ENCODE measurements at places on chromosomes 11 and 22.

DNA sequence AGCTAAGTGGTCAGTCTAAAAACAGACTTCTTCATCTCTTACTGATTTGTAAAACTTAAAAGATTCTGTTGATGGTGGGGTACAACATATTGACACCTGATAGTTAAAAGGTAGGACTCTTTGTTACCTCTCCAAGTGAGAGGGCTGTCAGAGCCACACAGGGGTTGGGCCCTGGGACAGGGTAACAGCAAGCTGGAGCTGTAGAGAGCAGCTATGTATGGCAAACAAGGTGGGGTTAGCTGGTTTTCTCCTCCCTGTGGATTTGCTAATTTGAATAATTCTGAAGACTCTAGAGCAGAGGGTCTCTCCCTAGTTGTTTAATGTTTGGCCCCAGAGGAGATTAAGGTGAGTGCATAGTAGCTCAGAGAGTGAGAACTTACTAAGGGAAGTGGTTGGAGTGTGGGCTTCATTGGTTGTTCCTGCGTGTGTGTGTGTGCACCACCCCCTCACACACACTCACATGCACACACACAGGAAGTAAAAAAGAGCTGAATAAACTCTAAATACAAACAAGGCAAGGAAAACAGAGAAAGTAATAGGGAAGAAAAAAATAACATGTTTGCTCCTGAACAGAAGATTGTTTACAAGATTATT is 9.2 kb upstream of the GAS2 start:
- DNase-seq: no peak

- DNase-seq: peak; percentile 56
Measured at GRCh38 chr22:39207141-39208012, 37.4 kb downstream of the PDGFB start.

DNA sequence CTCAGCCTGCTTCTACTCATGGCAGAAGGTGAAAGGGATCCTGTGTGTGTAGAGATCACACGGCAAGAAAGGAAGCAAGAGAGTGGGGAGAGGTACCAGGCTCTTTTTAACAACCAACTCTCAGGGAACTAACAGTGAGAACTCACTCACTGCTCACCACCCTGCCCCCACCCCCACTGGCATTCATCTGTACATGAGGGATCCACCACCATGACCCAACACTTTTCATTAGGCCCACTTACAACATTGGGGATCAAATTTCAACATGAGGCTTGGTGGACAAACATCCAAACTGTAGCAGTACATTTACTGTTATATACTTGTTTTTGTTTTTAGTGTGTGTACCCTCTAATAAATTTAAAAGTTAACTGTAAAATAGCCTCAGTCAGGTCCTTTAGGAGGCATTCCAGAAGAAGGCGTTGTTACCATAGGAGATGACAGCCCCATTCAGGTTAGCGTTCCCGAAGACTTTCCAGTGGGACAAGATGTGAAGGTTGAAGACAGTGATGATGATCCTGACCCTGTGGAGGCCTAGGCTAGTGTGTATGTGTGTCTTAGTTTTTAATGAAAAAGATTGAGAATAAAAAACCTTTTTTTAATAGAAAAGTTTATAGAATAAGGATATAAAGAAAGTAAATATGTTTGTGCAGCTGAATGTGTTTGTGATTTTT is 11.3 kb downstream of the CUL5 start:
- peak; percentile 46 for DNase-seq

GRCh38 chr11:3222003-3222855 is 3.6 kb upstream of the MRGPRG start:
- DNase-seq: no peak

DNA sequence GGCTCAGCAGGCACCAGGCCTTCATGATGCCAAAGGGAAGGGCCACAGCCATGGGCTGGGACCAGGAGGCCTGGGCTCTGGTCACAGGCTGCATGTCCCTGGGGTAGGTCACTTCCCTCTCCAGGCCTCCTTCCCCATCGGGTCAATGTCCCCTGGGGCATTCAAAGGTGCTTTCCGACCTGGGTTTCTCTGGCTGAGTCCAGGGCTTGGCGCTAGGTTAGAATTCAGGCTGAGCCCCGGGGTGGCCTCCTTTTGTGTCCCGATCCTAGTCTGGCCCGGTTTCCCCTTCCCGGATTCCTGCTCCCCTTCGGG is 12.2 kb downstream of the MAFF start:
- DNase-seq: no peak

- DNase-seq: no peak
Measured at GRCh38 chr11:97087419-97087818, 697.6 kb downstream of the JRKL start.

GRCh38 chr11:10205928-10206327 is 88.1 kb downstream of the SBF2 start:
- no peak for DNase-seq

GRCh38 chr11:75001686-75002085 is 13.0 kb downstream of the NEU3 start:
- no peak for DNase-seq

DNA sequence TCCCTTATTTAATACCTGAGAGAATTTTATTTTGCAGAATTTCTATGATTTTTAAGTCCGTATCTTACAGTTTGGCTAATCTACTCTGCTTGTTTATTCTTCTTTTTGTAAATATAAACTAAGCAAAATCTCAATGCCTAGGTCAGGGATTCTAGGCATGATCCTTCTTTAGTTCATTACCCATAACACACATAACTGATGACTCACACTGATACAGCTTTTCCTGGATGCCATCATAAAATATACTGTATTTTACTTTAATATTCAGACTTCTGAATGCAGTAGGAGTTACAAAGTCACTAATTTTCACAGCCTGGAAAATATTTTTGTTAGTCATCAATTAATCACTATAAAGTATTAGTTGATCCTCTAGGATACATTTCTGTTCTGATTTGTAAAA is 898.2 kb upstream of the RAG2 start:
- no peak for DNase-seq

DNA sequence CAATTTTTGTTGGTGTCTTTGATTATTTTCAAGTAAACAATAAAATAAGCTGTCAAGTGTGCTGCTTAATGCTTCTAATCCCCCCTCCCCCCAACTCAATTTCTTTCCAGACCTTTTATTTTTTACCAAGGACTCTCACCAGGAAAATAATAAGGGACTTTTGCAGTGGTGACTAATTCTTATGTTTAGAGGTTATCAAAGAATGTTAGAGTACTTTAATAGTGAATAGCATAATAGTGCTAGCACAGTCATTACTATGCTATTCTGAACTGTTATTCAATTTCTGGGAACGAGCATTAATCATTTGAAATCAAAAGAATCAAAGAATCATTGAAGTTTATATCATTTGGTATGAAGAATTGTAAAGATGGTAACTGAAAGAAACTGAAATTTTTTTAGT is 251.4 kb downstream of the DDX10 start:
- DNase-seq: peak; percentile 12

DNA sequence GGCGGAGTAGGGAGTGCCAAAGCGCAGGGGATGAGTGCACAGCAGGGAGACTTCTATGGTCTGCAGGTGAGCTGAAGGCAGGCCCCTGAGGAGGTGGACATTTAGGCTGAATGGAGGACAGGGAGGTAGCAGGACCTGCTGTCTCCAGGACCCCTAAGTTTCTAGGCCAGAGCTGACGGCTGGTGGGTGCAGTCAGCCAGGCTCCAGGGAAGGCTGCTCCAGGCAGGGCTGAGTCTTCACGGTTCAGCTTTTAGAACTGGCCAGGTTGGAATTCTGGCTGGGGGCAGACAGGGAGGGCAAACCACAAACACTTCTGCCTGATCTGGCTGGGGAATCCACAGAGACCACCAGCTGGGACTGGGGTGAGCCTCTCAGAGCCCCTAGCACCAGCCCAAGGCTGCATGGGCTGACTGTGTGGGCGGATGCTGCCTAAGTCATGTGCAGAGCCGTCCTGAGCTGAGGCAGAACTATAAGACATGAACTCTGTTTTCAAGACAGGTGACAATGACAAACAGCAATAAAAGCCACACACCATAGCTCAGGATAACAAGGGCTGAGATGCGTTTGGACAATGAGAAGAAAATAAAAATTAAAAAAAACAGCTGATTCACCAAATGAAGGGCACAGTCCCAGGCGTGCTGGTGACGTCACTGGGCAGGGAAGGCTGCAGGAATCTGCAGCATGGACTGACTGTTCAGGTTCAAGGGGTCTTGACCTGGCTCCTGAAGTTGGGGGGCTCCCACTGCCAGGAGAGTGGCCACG is 10.4 kb upstream of the MALAT1 start:
- DNase-seq: peak; percentile 73

GRCh38 chr11:119594639-119595249 is 134.3 kb downstream of the NECTIN1 start:
- peak; percentile 47 for DNase-seq

DNA sequence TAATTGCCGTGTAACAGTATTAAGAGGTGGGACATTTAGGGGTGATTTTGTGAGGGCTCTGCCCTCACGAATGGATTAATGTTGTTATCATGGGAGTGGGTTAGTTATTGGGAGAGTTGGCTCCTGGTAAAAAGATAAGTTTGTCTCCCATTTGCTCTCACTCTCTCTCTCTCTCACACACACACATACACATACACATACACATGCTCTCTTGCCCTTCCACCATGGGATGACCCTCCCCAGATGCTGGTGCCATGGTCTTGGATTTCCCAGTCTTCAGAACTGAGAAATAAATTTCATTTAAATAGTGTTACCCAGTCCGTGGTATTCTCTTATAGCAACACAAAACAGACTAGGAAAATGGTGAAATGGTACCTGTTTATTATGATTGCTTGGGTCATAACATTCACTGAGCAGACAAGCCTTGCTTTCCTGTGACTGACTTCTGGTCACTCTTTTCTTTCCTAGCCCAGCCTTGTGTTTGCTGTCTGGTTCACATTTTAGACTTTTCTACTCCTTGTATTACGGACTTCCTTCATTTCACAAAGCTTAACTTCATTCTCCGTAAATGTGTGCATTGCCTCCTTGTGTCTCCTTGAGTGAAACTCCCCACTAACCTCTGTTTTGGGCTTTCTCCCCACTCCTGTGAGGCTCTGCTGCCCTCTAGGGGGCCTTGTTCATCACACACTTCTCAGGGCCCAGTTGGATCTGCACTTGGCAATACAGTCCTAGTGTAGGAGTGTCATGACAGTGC is 206.5 kb upstream of the CTSC start:
- peak; percentile 93 for DNase-seq

- peak; percentile 94 for DNase-seq
Measured at GRCh38 chr11:128482512-128483191, 104.7 kb downstream of the ETS1 start.

GRCh38 chr11:133829566-133829965 is 15.7 kb downstream of the SPATA19 start:
- DNase-seq: no peak

- DNase-seq: no peak
Measured at GRCh38 chr11:130477586-130478203, 29.2 kb downstream of the ADAMTS15 start.

- DNase-seq: no peak
Measured at GRCh38 chr11:123314972-123315371, 115.1 kb upstream of the GRAMD1B start.

DNA sequence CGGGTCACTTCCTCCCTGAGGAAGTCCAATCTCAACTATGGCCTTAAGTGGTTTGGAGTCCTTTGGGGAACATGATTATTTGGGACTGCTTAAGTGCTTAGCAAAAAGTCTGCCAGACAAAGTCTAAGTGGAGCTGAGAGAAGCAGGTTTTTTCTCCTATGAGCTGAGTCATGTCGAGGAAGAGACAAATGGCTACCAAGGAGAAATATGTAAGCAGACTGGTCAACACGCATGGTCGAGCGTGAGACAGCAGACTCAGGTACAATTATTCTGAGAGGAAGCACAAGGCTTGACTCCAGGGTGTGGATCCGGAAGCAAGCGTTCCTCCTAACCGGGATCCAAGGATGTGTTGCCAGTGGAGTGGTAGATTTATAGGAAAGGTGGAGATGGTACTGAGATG is 30.6 kb downstream of the UBASH3B start:
- DNase-seq: no peak

DNA sequence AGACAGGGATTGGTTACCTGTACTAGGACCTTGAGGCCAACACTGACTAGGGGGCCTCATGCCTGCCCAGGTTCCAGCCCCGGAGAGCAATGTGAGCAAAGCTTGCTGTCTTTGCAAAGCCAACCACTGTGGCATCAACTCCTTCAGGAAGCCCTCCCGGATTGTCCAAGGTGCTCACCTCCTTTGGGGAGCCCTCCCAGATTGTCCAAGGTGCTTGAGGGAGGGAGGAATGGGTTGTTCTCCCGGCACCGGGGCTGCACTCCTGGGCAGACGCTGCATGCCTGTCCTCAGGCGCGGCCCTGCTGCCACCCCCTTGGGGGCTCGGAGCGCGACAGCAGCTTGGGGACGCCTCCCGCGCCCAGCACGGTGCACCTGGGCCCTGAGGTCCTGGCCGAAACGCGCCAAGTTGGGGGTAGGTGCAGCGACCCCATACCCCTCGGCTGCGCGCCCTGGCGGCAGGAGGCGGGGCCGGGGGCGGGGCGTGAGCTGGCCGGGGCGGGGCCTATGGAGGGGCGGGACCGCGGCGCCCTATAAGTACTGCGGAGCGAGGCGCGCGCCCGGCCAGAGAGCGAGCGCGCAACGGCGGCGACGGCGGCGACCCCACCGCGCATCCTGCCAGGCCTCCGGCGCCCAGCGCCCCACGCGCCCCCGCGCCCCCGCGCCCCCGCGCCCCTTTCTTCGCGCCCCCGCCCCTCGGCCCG is at the start of gene CD81:
TSS of gene CD81 (plus strand) at position 560 of the 701 bp plus-strand sequence. CDS start 240 bp downstream, outside the sequence.
- no peak for DNase-seq

GRCh38 chr11:58505849-58506248 is 2.1 kb downstream of the OR5B21 start:
- no peak for DNase-seq

- no peak for DNase-seq
Measured at GRCh38 chr11:28520291-28520690, 412.1 kb downstream of the METTL15 start.
